ENCODE measurements at places on chromosomes 7 and 10.

DNA sequence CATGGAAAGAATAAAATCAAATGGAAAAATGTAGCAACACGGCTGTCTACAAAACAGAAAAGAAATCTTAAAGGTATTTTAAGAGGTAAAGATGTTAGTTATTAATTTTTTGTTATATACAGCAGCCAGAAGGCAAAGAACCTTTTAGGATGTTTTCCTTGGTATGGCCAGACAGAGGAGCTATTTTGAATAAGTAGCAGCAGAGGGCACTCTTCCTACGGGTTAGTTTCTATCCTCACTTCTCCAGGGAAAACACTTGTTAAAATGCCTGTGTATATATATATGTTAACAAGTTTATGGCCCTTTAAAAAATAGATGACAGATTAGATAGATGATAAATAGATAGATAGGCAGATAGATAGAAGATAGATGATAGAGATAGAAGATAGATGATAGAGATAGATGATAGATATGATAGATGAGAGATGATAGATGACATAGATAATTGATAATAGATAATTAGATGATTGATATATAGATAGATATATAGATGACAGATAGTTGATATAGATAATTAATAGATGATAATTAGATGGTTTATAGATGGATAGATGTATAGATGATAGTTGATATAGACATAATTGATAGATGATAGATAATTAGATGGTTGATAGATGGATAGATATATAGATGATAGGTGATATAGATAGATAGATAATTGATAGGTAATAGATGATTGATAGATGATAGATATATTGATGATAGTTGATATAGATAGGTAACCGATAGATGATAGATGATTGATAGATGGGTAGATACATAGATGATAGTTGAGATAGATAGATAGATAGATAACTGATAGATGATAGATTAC, 57.8 kb upstream of the WIPF3 start:
- DNase-seq, result no peak

DNA sequence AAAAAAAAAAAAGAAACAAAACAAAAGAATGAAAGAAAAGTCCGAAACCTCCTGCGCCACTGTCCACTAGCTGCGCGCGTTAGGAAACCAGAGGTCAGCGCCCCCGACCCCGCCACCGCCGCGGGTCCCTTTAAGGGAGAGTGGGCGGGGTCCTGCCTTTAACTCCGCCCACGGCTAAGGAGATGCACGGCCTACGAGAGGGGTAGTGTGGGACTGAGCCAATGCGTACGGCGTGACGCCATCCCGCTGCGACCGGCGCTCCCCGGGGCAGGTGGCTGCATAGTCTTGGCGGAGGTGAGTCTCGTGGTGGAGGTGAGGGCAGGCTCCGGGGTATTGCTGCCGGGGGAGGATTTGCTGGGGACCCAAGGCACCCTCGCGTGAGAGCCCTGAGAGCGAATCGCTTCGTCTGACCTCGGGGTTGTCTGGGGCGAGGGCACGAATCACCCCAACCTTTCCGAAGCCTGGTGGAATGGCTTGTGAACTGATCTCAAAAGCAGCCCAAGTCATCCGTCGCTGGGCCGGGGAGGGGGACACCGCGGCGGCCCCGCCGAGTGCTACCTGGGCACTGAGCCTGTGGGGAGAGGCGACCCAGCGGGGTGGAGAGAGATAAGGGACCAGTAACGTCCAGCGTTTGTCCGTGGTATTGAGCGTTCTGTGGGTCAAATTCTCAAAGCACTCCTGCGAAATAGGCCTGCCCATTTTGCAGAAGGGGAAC, at the start of gene MRPS17:
Gene MRPS17, plus strand, starts transcription at position 241 of the 715 bp plus-strand sequence. CDS start 1,319 bp downstream, outside the sequence.
- peak; percentile 94 for DNase-seq

DNA sequence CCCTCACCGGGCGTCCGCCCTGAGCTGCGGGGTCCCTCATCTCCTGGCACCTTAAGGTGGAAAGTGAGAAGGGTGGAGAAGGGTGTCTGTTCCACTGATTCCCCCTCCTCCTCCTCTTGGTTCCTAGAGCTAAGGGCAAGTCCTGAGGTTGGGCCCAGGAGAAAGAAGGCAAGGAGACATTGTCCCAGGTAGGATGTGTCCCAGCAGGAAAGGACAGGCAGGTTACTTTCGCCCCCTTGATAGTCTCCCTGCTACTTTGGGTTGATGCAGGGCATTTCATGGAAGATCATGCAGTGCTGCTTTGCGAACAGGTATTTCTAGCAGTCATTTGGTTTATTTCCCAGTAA, 582 bp downstream of the STEAP2 start:
- no peak for DNase-seq

- peak; percentile 60 for DNase-seq
These were observed 9.9 kb downstream of the ZNF365 start for GRCh38 chr10:62384057-62384446.

DNA sequence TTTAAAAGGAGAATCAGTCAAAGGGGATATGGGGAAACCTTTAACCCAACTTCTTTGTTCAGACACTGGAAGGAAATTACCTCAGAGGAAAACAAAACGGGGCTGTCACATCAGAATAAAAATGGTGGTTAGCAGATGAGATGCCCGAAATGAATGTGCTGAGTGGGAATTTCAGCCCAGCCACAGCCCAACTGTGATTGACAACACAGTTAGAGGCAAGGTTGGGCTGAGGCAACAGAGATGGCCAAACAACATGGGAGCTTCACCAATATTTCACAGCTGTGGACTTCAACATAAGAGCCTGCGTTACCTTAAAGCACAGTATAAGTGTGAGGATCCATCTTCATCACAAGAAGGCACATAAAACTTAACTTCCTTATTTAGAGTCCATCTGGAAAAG, 133.5 kb upstream of the PTPRZ1 start:
- no peak for DNase-seq

DNA sequence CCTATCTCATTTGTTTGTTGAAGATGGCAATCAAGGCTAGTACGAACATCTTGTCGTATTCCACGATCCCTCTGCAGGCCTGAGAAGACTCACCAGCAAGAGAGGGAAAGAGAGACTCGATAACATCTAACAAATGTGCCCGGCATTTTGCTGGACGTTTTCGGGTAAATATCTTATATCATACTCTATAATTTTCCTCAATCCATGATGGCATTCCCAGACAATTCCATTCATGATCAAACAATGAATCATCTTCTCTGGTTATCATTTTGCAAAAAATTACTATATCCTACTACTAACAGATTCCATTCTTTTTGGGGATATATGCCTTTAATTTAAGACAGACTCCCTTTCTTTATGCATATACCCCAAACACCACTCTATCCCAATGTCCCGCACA, 118.1 kb downstream of the TYW1B start:
- DNase-seq, result no peak

GRCh38 chr7:130410868-130411541, 29.8 kb downstream of the CEP41 start:
- no peak for DNase-seq

- DNase-seq, result no peak
These were observed 263.4 kb downstream of the INHBA start for GRCh38 chr7:41439515-41439879.

- no peak for DNase-seq
These were observed 99.1 kb downstream of the PRPF18 start for GRCh38 chr10:13685885-13686284.

- no peak for DNase-seq
These were observed 380.9 kb downstream of the LRRTM3 start for GRCh38 chr10:67306588-67307205.

DNA sequence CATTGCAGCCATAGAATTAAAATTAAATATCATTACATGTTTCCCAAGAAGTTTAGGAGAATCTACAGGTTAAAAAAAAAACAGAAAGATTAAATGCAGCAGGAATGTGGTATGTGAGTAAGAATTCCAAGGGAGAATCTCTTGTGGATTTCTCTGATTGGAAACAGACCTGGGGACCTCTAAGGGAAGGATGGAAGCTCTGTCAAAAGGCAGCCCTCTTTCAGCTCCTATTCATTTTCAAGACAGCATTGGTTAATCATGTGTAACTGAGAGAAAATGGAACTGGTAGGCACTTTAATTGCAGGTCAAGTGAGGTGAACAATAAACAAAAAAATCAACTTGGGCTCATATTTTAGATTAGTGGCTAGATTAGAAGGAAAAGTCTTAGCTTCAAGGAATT, 81.4 kb upstream of the MTPN start:
- DNase-seq, result no peak

GRCh38 chr7:134905375-134905774, 80.9 kb upstream of the AGBL3 start:
- DNase-seq, result no peak

DNA sequence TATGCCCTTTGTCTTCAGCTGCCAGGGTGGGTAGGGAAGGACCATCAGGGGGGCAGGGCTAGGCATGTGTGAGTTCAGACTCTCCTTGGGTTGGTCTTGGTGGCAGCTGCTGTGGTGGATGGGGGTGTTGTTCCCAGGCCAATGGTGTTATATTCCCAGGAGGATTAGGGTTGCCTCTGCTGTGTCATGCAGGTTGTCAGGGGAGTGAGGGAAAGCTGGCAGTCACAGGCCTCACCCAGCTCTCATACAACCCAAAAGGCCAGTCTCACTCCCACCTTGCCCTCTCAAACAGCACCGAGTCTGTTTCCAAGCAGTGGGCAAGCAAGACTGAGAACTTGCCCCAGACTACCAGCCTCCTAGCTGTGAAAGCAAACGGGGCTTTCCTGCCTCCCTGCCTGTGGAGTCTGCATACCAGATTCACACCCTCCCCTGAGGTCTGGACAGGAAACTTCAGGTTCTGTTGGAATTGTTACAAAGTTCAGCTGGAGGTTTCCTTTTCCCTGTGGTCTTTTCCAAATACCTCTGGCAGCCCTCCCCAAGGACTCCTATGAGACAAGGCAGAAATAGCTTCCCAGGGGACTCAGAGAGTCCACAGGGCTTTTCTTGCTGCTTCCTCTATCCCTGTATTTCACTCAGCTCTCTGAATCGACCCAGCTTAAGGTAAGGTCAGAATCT, 1.4 kb downstream of the HYAL4 start:
- no peak for DNase-seq

All from CD4-positive, alpha-beta T cell treated with Interleukin-15 for 1 hour (primary cell).